Daoy (cell line): ENCODE measurements at places on chromosomes 5 and 9. TPM values are rescaled to one million over a fixed set of nuclear protein-coding genes. Genes with fewer than 3 reads are reported as not detected.
A peak's percentile ranks its signal among the peaks of the same experiment; 100 is the strongest.

- no peak for DNase-seq
These were observed 53.7 kb downstream of the EXD3 start for GRCh38 chr9:137369061-137369787.

DNA sequence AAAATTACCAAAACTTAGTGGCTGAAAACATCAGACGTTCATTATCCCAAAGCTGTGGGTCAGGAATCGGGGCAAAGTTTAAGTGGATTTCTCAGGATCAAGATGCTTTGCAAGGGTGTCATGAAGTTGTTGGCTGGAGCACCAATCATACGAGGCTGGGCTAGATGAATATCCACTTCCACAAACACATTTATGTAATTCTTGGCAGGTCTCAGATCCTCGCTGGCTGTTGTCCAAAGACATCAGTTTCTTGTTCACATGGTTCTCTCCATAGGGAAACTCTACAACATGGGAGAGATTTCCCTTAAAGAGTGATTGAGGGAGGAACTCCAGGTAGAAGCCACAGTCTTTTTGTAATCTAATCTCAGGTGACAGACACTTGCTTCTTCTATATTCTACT is 20.2 kb upstream of the CCDC192 start:
- DNase-seq = peak; percentile 16

The PCDHB2 gene
- total RNA-seq = 12.1 and 22.4 TPM in 2 replicates

The SPINK13 gene
- not detected in 2 replicates for total RNA-seq
